ENCODE measurements at places on chromosomes 16 and 17.
A peak's percentile ranks its signal among the peaks of the same experiment; 100 is the strongest.

- no peaks in the 10 kb centered on the region for H3K4me1 ChIP-seq
- no peaks in the 10 kb centered on the region for H3K27me3 ChIP-seq
- H3K27ac ChIP-seq: no peak overlapping the region
- peaks cover 4% of the 10 kb centered on the region for H3K36me3 ChIP-seq
- no peak overlapping the region for H3K4me3 ChIP-seq
- no peak for DNase-seq
These were observed 155.9 kb downstream of the NTN1 start for GRCh38 chr17:9177212-9177611.

DNA sequence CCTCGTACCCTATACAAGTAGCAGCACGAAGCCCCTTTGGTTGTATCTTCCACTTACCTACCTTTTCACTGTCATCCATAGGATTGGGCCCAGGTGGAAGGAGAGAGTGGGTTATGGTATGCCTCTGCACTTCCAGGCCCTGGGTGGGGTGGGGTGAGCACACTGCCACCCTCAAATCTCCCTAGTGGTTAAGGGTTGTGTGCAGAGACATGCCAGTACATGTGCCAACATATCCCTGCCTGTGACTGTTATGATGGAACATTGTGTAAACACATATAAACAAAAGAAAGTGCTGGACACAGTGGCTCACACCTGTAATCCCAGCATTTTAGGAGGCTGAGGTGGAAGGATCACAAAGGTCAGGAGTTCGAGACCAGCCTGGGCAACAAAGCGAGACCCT, 11.1 kb downstream of the HROB start:
- no peaks in the 10 kb centered on the region for H3K4me1 ChIP-seq
- no peak overlapping the region for H3K27ac ChIP-seq
- no peaks in the 10 kb centered on the region for H3K36me3 ChIP-seq
- no peak overlapping the region for H3K4me3 ChIP-seq
- no peak for DNase-seq

- H3K36me3 ChIP-seq: no peaks in the 10 kb centered on the region
- DNase-seq: no peak
- H3K4me1 ChIP-seq: no peaks in the 10 kb centered on the region
- peak overlapping the region; percentile 60 for H3K27ac ChIP-seq
- no peaks in the 10 kb centered on the region for H3K27me3 ChIP-seq
These were observed 617 bp upstream of the VTN start for GRCh38 chr17:28370744-28371103.

DNA sequence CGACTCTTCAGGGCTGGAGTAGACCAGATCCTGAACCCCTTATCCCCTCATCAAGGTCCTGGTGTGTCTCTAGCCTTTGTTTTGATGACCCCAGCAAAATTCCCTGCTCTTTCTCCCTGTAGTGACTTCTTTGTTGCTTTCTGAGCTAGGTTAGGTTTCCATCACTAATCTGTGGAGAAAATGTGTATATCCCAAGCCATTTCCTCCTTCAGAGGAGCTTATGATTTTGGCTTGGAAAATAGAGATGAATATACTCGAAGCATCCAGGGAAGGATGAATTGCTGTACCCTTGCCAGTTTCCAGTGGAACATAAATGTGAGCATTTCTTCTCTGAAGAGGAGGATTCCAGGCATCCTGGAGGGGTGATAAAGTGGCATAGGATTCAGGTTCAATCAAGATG, 55.8 kb downstream of the KSR1 start:
- no peaks in the 10 kb centered on the region for H3K36me3 ChIP-seq
- no peak overlapping the region for H3K27ac ChIP-seq
- no peak overlapping the region for H3K4me3 ChIP-seq

- H3K36me3 ChIP-seq: peaks cover 5% of the 10 kb centered on the region
- peak overlapping the region; percentile 69 for H3K4me3 ChIP-seq
These were observed 527 bp upstream of the UBE2Z start for GRCh38 chr17:48907713-48908046.

DNA sequence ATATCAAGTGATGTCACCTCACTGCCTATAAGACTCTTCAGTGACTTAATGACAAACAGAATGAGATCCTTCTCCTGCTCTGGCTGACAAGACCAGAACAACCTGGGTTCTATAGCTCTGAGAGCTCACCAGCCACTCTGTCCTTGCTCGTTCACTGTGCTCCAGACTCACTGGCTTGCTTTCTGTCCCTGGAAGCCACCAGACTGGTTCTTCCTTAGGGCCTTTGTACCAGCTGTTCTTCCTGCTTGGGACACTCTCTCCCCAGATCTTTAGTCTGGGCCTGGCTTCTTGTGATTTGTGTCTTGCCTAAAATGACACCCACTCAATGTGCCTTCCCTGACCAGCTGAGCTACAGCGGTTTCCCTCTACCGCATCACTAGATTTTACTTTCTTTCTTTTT, 76.1 kb downstream of the FTO start:
- H3K27me3 ChIP-seq: no peaks in the 10 kb centered on the region
- H3K36me3 ChIP-seq: no peaks in the 10 kb centered on the region
- peak; percentile 38 for DNase-seq
- H3K4me1 ChIP-seq: peaks cover 10% of the 10 kb centered on the region
- H3K4me3 ChIP-seq: no peak overlapping the region

- H3K27me3 ChIP-seq: no peaks in the 10 kb centered on the region
- H3K36me3 ChIP-seq: peaks cover 3% of the 10 kb centered on the region
- DNase-seq: no peak
- no peak overlapping the region for H3K27ac ChIP-seq
- H3K4me3 ChIP-seq: no peak overlapping the region
- no peaks in the 10 kb centered on the region for H3K4me1 ChIP-seq
These were observed 17.5 kb downstream of the WIPI1 start for GRCh38 chr17:68439656-68440290.

- no peak for DNase-seq
- no peak overlapping the region for H3K27ac ChIP-seq
- H3K4me1 ChIP-seq: peaks cover 3% of the 10 kb centered on the region
- H3K36me3 ChIP-seq: no peaks in the 10 kb centered on the region
These were observed 2.3 kb downstream of the SLC26A11 start for GRCh38 chr17:80222376-80223141.

DNA sequence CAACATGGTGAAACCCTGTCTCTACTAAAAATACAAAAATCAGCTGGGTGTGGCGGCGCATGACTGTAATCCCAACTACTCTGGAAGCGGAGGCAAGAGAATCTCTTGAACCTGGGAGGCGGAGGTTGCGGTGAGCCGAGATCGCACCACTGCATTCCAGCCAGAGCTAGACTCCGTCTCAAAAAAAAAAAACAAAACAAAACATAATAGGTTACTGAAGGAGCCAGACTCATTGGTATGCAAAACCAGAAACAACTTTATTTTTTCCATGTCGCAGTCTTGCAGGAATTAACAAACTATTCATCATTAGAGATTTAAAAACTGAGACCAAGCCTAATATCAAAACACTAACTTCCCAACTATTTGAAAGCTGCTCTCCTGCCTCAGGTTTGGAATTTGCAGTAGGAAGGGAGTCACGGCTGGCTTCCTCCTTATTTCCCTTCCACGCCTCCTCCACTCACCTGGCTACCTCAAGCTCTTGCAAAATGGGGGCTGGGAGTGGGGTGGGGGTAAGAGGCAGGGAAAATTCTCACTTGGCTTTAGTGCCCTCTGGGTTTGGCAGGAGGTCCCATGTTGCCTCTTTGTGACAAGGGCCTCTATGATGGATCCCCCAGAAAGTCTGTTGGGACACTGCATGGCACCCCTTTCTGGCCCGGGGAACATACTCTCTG, 34.1 kb upstream of the MYH10 start:
- no peaks in the 10 kb centered on the region for H3K36me3 ChIP-seq
- H3K27ac ChIP-seq: no peak overlapping the region
- no peaks in the 10 kb centered on the region for H3K4me1 ChIP-seq
- no peaks in the 10 kb centered on the region for H3K27me3 ChIP-seq

GRCh38 chr17:48892940-48893645, 506 bp downstream of the ATP5MC1 start:
- peak overlapping the region; percentile 51 for H3K4me3 ChIP-seq
- no peak for DNase-seq
- H3K27me3 ChIP-seq: no peaks in the 10 kb centered on the region
- H3K36me3 ChIP-seq: no peaks in the 10 kb centered on the region

DNA sequence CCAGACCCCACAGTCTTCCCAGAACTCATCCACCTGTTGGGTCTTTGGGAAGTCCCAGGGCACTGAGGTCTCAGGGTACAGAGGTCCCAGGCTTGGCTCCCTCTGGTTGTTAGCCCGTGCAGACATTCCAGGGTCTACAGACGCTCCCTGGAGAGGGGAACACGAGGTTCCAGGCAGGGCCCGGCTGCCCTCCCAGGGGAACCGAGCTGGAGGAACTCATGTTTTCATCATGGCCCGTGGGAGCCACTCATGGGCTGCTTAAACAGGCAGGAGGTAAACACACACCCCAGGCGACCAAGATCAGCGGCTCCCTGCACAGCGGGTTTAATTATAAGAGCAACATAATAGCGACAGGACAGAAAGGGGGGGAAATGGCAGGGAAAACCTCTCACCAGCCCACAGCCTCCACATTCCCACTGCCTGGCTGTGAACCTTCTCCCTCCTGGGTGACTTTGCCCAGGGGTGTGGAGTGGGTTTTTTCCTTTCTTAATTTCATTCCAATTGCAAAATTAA, 36.5 kb downstream of the TRARG1 start:
- H3K27me3 ChIP-seq: peaks cover 2% of the 10 kb centered on the region
- no peaks in the 10 kb centered on the region for H3K4me1 ChIP-seq
- no peak overlapping the region for H3K27ac ChIP-seq

GRCh38 chr16:962366-962765, 8.4 kb downstream of the LMF1 start:
- no peak overlapping the region for H3K4me3 ChIP-seq
- DNase-seq: no peak
- H3K36me3 ChIP-seq: peaks cover 23% of the 10 kb centered on the region
- H3K4me1 ChIP-seq: no peaks in the 10 kb centered on the region
- H3K27me3 ChIP-seq: no peaks in the 10 kb centered on the region

DNA sequence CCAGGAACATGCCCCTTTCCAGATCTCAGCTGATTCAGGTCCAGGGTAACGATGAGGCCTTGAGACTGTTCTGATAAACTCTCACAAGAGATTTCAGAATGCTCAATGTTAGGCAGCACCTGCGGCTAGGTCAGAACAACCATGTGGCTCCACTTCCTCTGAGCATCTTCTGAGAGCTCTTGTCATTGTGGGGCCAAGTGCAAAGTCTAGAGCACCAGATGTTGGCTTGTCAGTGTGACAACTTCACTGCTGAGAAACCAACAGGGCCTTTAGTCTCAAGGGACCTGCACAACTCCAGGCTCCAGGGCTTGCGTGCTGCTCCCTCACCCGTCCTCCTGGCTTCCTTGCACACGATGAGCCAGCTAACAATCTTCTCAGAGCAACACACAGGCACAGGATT, 29.0 kb downstream of the FCSK start:
- no peaks in the 10 kb centered on the region for H3K4me1 ChIP-seq
- no peak for DNase-seq
- peaks cover 8% of the 10 kb centered on the region for H3K36me3 ChIP-seq
- no peak overlapping the region for H3K27ac ChIP-seq
- no peak overlapping the region for H3K4me3 ChIP-seq
- no peaks in the 10 kb centered on the region for H3K27me3 ChIP-seq

DNA sequence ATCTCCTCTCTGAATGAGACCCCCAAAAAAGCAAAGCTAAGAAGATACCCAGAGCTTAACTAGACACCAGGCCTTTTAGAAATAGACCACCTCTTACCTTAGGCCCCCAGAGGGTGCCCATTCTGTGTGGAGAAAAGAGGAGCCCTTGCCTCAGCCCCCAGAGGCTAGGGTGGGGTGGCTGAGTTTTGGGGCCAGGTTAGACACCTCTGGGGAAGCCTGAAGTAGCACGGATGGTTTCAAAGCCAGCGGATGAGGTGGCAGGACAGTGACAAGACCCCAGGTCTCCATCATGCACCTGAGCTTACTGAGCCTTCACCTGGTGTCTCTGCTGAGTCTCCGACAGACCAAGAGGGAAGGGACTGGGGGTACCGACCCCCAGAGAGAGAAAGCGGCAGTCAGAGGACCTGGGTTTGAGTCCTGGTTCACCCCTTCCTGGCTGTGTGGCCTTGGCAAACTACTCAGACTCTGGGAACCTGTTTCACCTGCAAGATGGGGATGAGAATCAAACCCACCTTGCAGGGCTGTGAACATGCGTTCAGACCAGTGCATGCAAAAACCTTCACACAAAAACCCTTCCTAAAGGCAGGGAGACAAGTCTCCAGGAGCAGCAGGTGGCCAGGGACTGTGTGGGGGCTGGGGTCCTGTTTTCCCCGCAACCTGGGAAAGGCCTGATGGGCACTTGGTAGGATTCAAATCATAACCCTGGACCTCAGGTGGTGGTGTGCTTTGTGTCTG, 7.7 kb downstream of the SCGB1C2 start:
- H3K4me3 ChIP-seq: no peak overlapping the region
- H3K27ac ChIP-seq: no peak overlapping the region
- no peaks in the 10 kb centered on the region for H3K27me3 ChIP-seq
- DNase-seq: no peak
- no peaks in the 10 kb centered on the region for H3K36me3 ChIP-seq

GRCh38 chr17:21380659-21381058, 4.5 kb downstream of the KCNJ12 start:
- H3K4me1 ChIP-seq: peaks cover 3% of the 10 kb centered on the region
- peaks cover 24% of the 10 kb centered on the region for H3K27me3 ChIP-seq
- no peak overlapping the region for H3K4me3 ChIP-seq
- no peak overlapping the region for H3K27ac ChIP-seq
- H3K36me3 ChIP-seq: no peaks in the 10 kb centered on the region

- no peaks in the 10 kb centered on the region for H3K4me1 ChIP-seq
- peaks cover 9% of the 10 kb centered on the region for H3K36me3 ChIP-seq
- H3K27me3 ChIP-seq: no peaks in the 10 kb centered on the region
- peak; percentile 13 for DNase-seq
- peak overlapping the region; percentile 63 for H3K27ac ChIP-seq
- peak overlapping the region; percentile 18 for H3K4me3 ChIP-seq
These were observed 82.2 kb downstream of the TNRC6C start for GRCh38 chr17:78040440-78041385.

DNA sequence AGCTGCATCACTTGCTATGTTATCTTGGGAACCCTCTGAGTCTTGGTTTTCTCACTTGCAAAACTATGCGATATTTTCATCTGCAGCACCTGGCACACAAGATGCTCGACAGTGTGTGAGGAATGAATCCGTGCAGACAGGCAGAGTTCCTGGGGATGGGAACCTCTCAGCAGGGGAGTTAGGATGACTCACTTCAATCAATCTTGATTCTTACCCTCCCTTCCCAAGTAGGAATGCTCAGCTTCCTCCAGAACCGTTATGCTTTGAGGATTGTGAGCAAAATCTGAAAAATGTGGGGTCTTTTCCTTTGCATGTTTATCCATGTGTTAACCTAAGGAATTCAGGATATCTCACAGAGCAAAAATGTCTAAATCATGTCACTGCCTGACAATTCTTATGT, 68.9 kb upstream of the HNF1B start:
- H3K4me1 ChIP-seq: no peaks in the 10 kb centered on the region
- H3K27me3 ChIP-seq: no peaks in the 10 kb centered on the region
- no peak overlapping the region for H3K4me3 ChIP-seq
- H3K27ac ChIP-seq: no peak overlapping the region

All from small intestine (tissue), 16 donors.